Effector CD8-positive, alpha-beta T cell (primary cell): ENCODE measurements at places on chromosomes 6 and 20.

- DNase-seq = no peak
These were observed 122.8 kb upstream of the EEF1E1 start for GRCh38 chr6:8225113-8225512.

GRCh38 chr6:116136373-116136772 lies 10.4 kb upstream of the COL10A1 start:
- no peak for DNase-seq

DNA sequence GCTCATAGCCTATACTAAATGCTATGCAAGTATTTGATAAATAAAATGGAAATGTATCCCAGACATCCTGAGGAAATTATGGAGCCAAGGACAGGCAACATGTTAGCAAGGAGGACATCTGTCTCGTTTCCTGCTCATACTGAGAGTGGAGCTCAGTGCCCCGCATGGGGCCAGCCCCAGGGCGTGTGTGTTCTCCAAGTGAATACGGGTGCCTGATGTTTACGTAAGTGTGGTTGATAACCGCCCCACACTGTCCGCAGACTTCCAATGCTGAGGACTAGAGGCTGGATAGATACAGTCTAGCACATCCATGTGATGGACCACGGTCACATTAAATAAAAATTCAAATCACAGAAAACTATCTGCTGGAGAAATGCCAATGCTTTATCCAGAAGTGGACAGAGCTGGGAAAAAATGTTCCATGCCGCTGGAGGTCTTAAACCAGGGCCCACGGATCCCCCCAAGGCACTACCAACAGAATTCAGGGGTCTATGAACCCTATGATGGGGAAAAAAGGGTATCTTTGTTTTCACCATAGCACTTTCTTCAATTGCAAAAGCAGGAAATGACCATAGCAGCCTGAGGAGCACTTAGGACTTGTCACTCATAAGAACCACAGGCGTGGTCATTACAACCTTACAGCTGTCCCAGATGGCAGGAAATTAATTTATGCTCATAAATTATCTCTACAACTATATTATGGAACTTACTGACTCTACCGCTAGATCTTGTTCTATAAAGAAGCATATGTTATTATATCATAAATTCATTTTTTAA lies 24.9 kb downstream of the TGM2 start:
- DNase-seq = no peak

GRCh38 chr6:157069585-157069984 lies 253.7 kb downstream of the TMEM242 start:
- no peak for DNase-seq

- no peak for DNase-seq
These were observed 30.3 kb upstream of the AFDN start for GRCh38 chr6:167796192-167796981.

DNA sequence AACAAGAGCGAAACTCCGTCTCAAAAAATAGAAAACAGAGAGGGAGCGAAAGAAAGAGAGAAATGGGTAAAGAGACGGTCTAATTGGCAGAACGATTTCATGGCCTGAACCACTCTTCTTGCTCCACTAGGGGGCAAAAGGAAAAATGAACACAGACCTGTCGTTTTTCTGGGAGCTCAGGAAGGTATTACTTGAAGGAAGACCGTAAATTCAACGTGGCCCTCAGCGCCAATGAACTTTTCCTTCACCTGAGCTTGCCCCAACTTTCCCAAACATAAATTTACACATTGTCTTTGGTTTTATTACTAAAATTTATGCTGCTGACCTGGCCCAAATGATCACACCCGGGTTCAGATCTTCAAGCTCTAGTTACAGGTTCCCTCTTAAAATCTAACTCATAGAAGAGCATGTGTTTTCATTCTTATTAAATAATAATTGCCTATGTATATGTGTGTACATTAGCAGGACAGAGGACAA lies 67.3 kb downstream of the ATP9A start:
- DNase-seq = no peak

DNA sequence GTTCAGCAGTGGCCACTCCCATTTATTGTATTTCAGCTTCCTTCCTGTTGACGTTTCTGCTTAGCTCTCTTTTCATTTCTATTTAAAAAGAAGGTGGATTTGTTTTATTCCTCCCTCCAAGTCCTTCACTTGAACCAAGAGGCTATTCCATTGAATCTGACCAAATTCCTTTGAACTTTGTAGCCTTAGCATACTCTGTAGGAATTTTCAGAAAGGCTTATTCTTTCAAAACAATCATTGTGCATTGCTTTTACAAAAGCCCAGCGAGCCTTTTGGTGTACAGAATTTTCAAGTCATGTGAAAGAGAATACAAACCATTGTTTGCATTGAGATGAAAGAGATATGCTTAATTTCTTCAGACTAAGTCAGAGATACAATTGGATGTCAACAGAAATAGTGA lies 151.0 kb upstream of the INSM1 start:
- DNase-seq = no peak

DNA sequence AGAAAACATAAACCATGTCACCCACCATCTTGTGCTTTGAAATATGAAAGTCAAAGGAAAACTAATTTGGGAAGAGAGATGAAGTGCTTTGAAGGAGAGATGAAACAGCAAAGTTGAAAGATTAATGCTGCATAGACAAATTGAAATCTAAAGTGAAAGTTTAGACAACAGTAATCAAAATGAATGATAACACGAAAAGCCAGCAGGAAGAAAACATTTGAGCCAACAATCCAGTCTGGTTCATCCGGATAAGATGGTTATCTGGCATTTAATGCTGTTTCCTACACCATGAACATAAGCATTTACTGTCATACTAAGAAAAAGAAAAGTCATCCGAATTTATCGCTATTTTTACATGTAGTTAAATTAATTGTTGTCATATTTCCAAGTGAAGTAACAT lies 595 bp downstream of the HAO1 start:
- DNase-seq = no peak

DNA sequence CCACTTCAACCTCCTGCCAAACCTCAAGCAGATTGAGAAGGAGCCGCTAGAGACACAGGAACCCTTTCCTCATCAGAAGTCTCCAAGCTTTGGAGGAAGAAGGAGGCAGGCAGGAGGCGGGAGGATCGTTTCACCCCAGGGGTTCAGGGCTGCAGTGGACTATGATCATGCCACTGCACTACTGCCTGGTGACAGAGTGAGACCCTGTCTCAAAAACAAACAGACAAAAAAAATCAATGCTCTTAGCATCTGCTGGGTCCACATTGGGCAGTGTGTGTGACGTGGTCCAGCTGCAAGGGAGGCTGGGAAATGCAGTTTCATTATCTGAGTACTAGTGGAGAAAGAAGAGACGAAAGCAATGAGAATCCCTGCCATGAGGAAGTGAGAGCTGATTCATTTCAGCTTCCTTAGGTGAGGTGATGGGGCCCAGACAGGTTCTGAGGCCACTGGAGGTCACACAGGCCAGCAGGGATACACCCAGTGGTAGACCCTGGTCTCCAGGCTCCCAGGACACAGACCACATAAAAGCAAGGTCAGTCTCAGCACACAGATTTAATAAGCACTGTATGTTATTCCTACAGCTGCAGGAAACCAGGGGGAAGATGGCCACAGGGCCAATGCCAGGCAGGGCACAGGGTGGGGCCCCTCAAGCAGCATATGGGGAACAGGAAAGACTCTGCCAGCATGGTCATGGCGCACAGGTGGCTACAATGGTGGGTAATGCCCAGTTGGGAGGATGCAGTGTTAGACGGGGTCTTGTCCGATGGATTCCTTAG lies 4.3 kb downstream of the GFRA4 start:
- DNase-seq = no peak

- no peak for DNase-seq
These were observed 10.4 kb upstream of the MATN4 start for GRCh38 chr20:45318386-45318939.

- DNase-seq = no peak
These were observed 433.5 kb downstream of the DHX35 start for GRCh38 chr20:39395478-39396291.
